ENCODE measurements at places on chromosomes 11 and 22. TPM values are rescaled to one million over a fixed set of nuclear protein-coding genes. Genes with fewer than 3 reads are reported as not detected.
A peak's percentile ranks its signal among the peaks of the same experiment; 100 is the strongest.

The CLMP gene
- 0.17 TPM for total RNA-seq

GRCh38 chr11:1564535-1565172 lies 7.4 kb downstream of the DUSP8 start:
- no peak for DNase-seq
- H3K4me3 ChIP-seq = no peak overlapping the region
- H3K27me3 ChIP-seq = no peaks in the 10 kb centered on the region
- H3K27ac ChIP-seq = no peak overlapping the region
- H3K36me3 ChIP-seq = no peaks in the 10 kb centered on the region
- H3K4me1 ChIP-seq = no peaks in the 10 kb centered on the region

DNA sequence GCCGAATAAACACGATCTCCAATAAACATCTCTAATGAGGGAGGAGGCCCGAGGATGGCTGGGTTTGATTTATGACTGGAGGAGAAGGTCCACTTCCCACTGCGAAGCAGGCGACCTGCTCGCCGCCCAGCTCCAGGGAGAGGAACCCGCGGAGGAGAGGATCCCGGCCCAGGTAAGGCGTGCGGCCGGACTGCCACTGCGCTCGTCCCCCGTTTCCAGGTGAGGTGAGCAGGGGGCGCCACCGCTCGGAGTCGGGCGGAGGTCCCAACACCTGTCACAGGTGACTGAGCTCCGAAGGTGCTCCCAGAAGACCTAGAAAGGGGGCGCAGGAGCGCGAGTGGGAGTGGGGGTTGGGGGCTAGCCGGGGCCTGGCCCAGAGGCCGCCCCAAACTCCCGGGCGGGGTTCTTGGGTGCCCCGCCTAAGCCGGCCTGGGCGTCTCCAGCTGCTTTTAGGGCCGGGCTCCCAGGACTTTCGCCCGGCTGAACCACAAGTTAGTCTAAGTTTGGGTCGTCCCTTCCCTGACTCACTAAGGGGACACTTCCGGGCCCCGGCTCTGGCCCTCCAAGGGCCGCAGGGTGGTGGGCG lies 5.4 kb upstream of the PAX6 start:
- H3K36me3 ChIP-seq = peaks cover 7% of the 10 kb centered on the region
- peak overlapping the region; percentile 85 for H3K4me3 ChIP-seq
- no peak for DNase-seq
- peaks cover 68% of the 10 kb centered on the region for H3K27me3 ChIP-seq
- peak overlapping the region; percentile 77 for H3K27ac ChIP-seq

The TIMP3 gene
- total RNA-seq = 0.07 TPM

- DNase-seq = no peak
- no peaks in the 10 kb centered on the region for H3K36me3 ChIP-seq
- H3K4me1 ChIP-seq = no peaks in the 10 kb centered on the region
- no peaks in the 10 kb centered on the region for H3K27me3 ChIP-seq
These were observed 6.1 kb downstream of the FADS3 start for GRCh38 chr11:61885166-61885778.

DNA sequence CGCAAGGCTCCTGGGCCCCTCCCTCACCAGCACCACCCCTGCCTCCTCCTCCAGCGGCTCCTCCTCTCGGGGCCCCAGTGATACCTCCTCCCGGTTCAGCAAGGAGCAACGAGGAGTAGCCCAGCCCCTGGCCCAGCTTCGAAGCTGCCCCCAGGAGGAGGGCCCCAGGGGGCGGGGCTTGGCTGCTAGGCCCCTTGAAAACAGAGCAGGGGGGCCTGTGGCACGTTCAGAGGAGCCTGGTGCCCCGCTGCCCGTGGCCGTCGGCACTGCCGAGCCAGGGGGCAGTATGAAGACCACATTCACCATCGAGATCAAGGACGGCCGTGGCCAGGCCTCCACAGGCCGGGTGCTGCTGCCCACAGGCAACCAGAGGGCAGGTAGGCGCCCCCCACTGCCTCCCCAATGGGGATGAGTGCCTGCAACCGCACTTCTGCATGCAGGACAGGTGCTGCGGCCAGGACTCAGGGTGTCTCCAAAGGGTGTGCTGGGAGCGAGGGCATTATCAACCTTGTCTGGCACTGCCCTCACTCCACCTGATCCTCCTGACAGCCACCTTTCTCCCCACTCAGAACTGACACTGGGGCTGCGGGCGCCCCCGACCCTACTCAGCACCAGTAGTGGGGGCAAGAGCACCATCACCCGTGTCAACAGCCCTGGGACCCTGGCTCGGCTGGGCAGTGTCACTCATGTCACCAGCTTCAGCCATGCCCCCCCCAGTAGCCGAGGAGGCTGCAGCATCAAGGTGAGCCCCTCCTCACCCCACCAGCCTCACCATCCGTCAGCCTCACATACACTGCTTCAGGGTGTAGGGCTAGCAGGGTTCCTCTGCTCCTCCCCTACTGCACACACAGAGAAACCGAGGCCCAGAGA lies 10.2 kb downstream of the SMTN start:
- DNase-seq = no peak
- no peaks in the 10 kb centered on the region for H3K27me3 ChIP-seq
- H3K4me3 ChIP-seq = no peak overlapping the region
- H3K4me1 ChIP-seq = no peaks in the 10 kb centered on the region

GRCh38 chr11:99584830-99585229 lies 564.1 kb downstream of the CNTN5 start:
- H3K27ac ChIP-seq = no peak overlapping the region
- no peaks in the 10 kb centered on the region for H3K4me1 ChIP-seq
- no peaks in the 10 kb centered on the region for H3K27me3 ChIP-seq
- H3K4me3 ChIP-seq = no peak overlapping the region
- peaks cover 4% of the 10 kb centered on the region for H3K36me3 ChIP-seq

DNA sequence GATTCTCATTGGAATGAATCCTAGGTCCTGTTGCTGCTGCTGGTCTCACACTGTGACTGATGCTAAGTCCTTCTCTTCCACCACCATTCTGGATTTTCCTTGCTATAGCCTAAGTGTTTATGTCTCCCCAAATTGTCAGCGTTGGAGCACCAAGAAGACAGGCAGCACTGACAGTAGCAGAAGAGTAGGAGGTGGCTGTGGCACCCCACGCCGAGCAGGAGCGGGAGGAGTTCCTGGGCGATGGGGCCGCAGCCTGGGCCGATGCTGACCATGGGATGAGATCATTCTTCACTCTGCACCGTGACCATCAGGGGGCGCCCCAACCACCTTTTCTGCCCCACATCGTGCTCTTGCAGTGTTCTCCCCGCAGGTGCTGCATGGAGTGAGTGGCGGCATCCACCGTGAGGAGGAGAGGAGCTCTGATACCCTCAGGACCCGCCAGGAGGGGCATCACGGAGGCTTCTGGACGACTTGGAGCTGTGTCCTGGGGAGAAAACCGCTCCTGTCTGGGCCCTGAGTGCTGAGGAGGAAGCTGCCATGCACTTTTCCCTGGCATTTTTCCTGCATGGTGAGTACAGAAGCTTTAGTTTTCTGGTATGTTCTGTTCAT lies 57.0 kb downstream of the LRRC74B start:
- H3K27me3 ChIP-seq = peaks cover 26% of the 10 kb centered on the region
- H3K36me3 ChIP-seq = no peaks in the 10 kb centered on the region
- peak; percentile 82 for DNase-seq
- H3K4me3 ChIP-seq = peak overlapping the region; percentile 20
- H3K27ac ChIP-seq = no peak overlapping the region
- H3K4me1 ChIP-seq = peaks cover 9% of the 10 kb centered on the region

The TTC28 gene
- 4.2 TPM for total RNA-seq

The RBX1 gene
- 50.6 TPM for total RNA-seq

DNA sequence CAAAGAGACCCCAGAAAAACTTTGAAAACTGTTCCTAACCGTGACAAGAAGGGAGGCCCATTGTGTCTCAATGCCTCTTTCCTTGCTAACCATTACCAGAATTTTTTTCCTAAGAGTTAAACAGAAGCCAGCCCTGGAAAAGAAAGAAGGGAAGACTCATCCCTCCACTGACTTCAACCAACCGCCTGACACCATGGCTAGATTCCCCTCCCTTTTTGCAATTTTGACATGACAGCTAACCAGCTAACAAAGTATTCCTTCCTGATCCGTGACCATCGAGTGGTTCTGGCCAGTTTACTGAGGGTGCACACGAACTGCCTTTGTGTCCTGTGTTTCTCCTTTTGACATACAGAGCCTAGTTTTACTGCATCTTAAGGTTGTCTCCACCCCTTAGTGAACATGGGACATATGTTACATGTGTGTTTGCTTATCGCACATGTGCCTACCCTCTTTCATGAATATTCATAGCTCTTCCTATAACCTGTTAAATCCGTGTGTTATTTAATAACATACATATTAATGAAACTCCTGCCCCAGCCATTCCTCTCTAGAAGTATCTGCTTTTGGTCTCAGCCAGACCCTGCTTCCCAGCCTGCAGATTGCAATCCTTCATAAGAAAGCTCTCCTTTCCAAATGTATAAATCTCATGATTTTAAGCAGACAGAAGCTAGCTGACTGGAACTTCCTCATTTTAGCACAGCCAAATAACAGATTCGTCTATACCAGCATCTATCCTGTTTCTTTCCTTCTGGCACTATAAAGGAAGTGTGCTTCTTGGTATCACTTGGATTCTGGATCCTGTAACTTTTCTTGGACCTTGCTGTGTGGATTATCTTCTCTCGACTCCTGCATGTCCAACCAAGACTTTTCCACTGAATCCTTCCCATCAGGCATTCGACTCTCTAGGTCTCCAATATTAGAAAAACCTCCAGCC lies 37.8 kb downstream of the RASSF10 start:
- H3K27ac ChIP-seq = no peak overlapping the region
- no peak for DNase-seq
- no peaks in the 10 kb centered on the region for H3K4me1 ChIP-seq
- H3K36me3 ChIP-seq = no peaks in the 10 kb centered on the region

GRCh38 chr11:69487849-69488542 lies 6.5 kb downstream of the LINC01488 start:
- H3K27ac ChIP-seq = no peak overlapping the region
- H3K27me3 ChIP-seq = no peaks in the 10 kb centered on the region
- no peak overlapping the region for H3K4me3 ChIP-seq
- no peak for DNase-seq

The BATF2 gene
- total RNA-seq = 0.31 TPM

DNA sequence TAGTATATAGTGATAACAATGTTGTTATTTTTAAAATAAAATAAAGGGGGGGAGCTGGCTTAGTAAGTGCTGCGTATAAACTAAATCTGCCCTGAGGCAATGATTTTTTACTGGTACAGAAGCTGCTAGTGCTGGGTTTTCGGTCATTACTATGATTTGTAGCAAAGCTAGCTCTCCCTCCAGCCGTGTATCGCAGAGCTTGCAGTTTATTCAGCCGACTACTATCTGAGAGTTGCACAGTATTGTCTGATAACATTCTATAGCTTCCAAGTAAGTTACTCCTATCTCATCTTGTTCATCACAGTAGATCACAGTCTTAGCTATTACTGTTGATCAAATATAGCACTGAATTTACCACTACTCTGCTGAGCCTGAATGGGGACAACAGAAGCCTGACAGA lies 805.5 kb upstream of the ARHGAP42 start:
- no peak overlapping the region for H3K27ac ChIP-seq
- H3K4me3 ChIP-seq = no peak overlapping the region
- no peaks in the 10 kb centered on the region for H3K4me1 ChIP-seq
- H3K27me3 ChIP-seq = no peaks in the 10 kb centered on the region
- no peaks in the 10 kb centered on the region for H3K36me3 ChIP-seq

DNA sequence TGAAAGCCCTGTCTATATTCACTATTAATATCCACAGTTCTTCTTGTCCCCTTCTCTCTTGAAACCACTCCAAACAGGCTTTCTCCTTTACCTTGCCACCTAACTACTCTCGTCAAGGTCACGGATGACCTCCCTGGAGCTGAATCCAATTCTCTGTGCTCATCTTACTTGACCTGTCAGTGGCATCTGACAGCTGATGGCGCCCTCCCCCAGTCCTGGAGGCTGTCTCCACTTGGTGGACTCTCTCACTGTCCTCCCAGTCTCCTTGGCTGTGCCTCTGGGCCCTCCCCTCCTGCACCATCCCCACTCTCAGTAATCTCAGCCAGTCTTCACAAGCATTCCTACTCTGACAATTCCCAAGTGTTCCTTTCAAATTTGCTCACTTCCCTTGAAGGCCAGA lies 8.7 kb downstream of the TNKS1BP1 start:
- H3K4me3 ChIP-seq = no peak overlapping the region
- H3K27ac ChIP-seq = no peak overlapping the region
- DNase-seq = no peak
- no peaks in the 10 kb centered on the region for H3K36me3 ChIP-seq

DNA sequence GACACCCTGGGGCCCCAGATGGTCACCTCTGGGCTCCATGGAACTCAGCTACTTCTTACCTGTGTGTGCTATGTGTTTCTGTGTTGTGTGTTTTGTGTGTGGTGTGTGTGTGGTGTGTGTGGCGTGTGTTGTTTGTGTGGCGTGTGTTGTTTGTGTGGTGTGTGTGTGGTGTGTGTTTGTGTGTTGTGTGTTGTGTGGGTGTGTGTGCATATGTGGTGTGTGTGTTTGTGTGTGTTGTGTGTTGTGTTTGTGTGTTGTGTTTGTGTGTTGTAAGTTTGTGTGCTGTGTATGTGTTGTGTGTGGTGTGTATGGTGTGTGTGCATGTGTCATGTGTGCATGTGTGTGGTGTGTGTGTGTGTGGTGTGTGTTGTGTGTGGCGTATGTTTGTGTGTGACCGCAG lies 3.8 kb upstream of the WNT7B start:
- no peaks in the 10 kb centered on the region for H3K36me3 ChIP-seq
- H3K4me1 ChIP-seq = peaks cover 8% of the 10 kb centered on the region
- H3K27ac ChIP-seq = no peak overlapping the region
- H3K27me3 ChIP-seq = peaks cover 17% of the 10 kb centered on the region
- H3K4me3 ChIP-seq = no peak overlapping the region
- no peak for DNase-seq

GRCh38 chr11:78220218-78221157 lies 31.8 kb downstream of the USP35 start:
- DNase-seq = no peak
- H3K27ac ChIP-seq = peak overlapping the region; percentile 16
- no peaks in the 10 kb centered on the region for H3K27me3 ChIP-seq
- no peak overlapping the region for H3K4me3 ChIP-seq

GRCh38 chr11:64933935-64934681 lies 1.6 kb downstream of the GPHA2 start:
- DNase-seq = no peak
- H3K4me1 ChIP-seq = no peaks in the 10 kb centered on the region
- H3K36me3 ChIP-seq = peaks cover 3% of the 10 kb centered on the region
- no peaks in the 10 kb centered on the region for H3K27me3 ChIP-seq
- H3K27ac ChIP-seq = no peak overlapping the region
- no peak overlapping the region for H3K4me3 ChIP-seq

Measured in activated T-cell treated with anti-CD3 and anti-CD28 coated beads, Interleukin-2, amount 50 U/mL, for 72 hours (primary cell).